GM12864 (cell line): ENCODE measurements at places on chromosomes 6 and 20.

DNA sequence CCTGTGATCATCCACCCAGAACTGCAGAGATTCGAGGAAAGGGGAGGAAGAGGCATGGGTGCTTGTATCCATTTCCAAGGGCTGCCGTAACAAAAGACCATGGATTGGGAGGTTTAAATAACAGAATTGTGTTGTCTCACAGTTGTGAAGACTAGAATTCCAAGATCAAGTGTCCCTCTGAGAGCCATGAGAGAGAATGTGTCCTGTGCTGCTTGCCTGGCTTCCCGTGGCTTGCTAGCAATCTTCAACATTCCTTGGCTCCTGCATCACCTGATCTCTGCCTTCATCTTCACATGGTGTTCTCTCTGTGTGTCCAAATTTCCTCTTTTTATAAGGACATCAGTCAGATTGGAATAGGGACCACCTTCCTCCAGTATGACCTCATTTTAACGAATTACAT is 69.8 kb downstream of the CDC40 start:
- DNase-seq, result no peak

GRCh38 chr6:25542984-25543910 is 108.8 kb upstream of the SCGN start:
- DNase-seq, result no peak

- peak; percentile 40 for DNase-seq
Measured at GRCh38 chr6:137033828-137034227, 10.9 kb downstream of the IL20RA start.

- DNase-seq, result no peak
Measured at GRCh38 chr20:62875419-62876361, 14.1 kb upstream of the TCFL5 start.

DNA sequence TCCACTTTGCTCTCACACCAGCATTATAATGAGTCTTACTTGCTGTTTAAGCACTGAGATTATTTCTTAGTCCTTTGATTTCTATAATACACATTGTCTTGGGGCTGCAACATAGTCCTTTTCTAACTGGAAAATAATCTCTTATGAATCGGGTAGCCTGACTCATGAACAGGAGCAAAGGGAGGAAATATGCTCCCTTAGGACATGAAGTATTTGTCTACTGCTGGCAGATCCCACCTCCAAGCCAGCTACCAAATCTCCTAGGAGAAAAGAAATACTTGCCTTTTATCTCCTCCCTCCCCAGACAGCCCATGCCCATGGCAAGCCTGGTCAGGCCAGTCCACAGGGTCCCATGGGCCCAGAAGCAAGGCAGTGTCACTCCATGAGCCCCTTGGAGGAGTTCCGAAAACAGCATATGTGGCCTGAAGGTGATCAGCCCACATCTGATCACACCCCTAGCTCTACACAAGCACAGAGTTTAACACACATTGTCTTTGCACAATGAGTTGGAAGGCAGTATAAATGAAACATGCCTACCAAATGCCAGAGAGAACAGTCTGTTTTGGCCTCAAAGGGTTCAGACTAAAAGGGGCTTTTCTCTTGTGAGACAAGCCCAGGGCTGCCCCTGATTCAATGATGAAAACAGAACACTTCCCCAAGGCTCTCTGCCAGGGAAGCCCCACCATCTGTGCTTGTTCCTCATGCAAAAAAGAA is 37.1 kb upstream of the SLC4A11 start:
- no peak for DNase-seq

DNA sequence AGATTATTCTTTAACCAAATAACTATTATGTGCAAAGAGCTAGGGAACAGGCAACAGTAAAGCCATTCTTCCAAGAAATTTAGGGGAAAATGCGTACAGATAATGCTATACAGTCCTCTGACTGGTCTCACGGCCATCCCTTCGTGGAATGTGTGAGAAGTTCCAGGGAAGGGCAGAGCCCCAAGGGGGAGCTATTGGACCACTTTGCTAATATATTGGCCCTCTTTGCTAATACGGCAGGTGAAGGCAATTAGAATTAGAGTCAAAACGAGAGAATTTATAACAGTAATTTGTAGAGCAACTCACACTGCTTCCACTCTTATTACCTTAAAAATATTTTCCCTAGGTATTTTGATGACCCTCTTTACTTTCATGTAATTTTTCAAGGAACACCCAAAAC is 140.4 kb downstream of the IMPG1 start:
- DNase-seq, result no peak

GRCh38 chr6:16503970-16504415 is 257.3 kb downstream of the ATXN1 start:
- peak; percentile 81 for DNase-seq

GRCh38 chr6:109406196-109406595 is 23.9 kb upstream of the CD164 start:
- DNase-seq, result no peak

- DNase-seq, result no peak
Measured at GRCh38 chr20:59485576-59486454, 118.5 kb upstream of the PHACTR3 start.

GRCh38 chr6:141635621-141636020 is 497.1 kb upstream of the GJE1 start:
- no peak for DNase-seq

GRCh38 chr6:64250126-64250525 is 614.5 kb downstream of the PHF3 start:
- no peak for DNase-seq

DNA sequence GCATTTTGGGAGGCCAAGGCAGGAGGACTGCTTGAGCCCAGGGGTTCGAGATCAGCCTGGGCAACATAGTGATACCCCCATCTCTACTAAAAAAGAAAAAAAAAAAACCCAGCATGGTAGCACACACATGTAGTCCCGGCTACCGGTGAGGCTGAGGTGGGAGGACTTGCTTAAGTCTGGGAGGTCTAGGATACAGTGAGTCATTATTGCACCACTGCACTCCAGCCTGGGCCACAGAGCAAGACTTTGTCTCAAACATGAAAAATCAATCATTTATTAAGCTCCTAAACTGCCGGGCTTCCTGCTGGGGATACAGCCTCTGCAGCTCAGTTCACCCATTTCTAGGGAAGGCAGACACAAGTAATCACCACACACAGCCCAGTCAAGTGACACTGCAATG is 7.3 kb upstream of the USP45 start:
- DNase-seq, result no peak

DNA sequence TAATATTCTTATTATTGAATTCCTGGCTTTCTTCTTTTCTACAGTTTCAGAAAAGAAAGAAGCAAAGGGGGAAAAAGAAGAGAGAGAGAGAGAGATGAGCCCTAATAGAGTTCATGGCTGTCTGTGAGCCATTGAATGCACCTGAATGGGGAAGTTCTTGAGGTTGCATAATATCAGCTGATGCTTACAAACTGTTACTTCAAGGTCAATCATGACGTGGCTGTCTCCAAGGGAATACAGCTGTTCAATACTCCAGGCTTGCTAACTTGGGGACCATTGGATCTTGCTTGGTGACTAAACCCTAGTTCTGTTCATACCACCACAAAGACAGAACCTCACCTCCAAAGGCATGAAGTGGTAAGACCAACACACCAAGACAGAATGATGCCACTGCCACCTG is 180.4 kb downstream of the ADGRG6 start:
- DNase-seq, result no peak

- DNase-seq, result no peak
Measured at GRCh38 chr20:41392295-41392694, 25.7 kb upstream of the EMILIN3 start.

GRCh38 chr6:35543459-35544193 is 30.9 kb upstream of the TULP1 start:
- DNase-seq, result no peak

- no peak for DNase-seq
Measured at GRCh38 chr6:25660512-25660911, 8.5 kb downstream of the SCGN start.

DNA sequence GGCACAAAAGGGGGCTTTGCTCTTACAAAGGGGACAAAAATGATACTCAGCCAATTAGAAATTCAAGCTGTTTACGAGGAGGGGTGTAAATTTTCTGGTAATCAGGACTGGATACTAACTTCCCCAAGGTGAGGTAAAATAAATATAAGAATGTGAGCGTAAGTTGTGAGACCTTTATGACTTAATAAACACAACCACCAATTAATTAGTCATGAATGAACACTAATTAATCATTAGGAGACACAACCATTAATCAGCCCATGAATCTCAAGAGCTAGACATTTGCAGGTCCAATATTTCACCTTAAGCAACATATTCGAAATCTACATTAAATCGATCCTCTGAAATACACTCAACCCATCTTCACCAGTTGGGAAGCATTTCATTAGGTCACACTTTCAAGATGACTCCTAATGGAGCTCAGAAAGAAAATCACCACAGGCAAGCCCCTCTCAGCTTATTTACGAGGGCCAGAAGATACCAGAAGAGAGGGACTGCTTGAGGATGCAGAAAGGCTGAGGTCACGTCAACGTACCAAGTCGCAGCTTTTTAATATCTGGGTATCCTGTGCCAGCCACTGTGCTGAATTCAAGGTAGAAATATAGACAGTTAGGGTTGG is 2.7 kb downstream of the ADTRP start:
- no peak for DNase-seq

DNA sequence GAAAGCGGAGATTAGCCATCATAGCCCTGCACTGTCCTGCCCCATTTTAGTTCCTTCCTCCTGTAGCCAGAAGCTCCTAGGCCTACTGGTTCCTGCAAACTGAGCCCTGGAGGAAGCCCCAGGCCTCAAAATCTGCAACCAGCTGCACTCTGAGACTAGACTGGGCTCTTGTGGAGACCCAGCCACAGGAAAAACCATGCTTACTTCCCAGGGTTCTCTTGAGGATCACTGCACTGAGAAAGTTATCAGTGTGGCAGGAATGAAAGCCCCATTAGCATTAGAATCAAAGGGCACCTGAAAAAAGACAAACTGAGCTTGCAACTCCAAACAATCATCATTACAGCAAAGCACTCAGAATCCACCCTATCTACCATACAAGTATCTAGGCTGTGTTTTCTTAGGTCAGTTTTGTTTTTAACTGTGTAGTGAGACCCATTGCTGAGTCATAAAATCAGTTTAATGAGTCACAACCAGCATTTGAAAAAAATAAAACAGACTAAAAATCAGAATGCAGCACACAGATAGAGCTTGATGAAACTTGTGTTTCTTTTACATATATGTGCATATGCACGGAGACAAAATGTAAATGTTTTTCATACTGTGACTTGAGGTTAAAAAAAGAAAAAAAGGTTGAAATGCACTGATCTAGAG is 91.0 kb downstream of the UNC5CL start:
- no peak for DNase-seq

DNA sequence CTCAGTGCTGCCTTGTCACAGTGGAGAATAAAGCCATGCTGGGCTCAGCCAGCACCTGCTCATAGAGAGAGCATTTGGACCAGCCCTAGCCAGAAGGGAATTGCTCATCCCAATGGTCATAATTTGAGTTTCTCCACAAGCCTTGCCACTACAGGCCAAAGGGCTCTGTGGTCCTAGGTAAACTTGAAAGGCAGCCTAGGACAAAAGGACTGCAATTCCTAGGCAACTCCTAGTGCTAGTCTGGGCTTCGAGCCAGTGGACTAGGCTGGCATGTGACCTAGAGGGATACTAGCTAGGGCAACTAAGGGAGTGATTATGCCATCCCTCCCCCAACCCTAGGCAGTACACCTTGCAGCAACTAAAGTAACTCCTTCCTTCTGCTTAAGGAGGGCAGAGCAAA is 516.2 kb downstream of the BCKDHB start:
- DNase-seq, result no peak

DNA sequence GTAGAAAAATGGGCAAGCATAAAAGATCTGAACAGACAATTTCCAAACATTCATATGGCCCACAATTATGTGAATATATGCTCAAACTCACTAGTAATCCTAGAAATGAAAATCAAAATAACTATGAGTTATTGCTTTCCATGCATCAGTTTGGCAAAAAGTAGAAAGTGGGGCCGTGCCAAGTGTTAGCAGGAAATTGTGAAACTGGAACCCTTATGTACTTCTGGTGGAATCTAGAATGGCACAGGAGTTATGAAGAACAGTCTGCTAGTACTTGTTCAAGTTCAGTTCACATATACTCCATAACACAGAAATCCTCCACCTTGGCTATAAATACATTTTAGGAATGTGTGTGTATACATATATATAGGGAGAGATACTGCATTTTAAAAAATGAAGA is 89.8 kb downstream of the EYA2 start:
- no peak for DNase-seq

GRCh38 chr6:148323344-148323743 is 19.3 kb upstream of the SASH1 start:
- DNase-seq, result no peak
